Heart right ventricle (tissue), 16 donors: ENCODE measurements at places on chromosomes 12 and 14. TPM values are rescaled to one million over a fixed set of nuclear protein-coding genes. Genes with fewer than 3 reads are reported as not detected.

Gene USP5
- 72.1 TPM for total RNA-seq

Gene GUCY2C
- total RNA-seq: not detected

Gene ASIC1
- 0.66 TPM for total RNA-seq

- no peaks in the 10 kb centered on the region for H3K27me3 ChIP-seq
- no peak overlapping the region for H3K27ac ChIP-seq
- no peak for DNase-seq
These were observed 61.7 kb downstream of the PPP1R12A start for GRCh38 chr12:79873201-79873600.

Gene CAMKK2
- 15.7 TPM for total RNA-seq

Gene CLEC4A
- not detected for total RNA-seq

DNA sequence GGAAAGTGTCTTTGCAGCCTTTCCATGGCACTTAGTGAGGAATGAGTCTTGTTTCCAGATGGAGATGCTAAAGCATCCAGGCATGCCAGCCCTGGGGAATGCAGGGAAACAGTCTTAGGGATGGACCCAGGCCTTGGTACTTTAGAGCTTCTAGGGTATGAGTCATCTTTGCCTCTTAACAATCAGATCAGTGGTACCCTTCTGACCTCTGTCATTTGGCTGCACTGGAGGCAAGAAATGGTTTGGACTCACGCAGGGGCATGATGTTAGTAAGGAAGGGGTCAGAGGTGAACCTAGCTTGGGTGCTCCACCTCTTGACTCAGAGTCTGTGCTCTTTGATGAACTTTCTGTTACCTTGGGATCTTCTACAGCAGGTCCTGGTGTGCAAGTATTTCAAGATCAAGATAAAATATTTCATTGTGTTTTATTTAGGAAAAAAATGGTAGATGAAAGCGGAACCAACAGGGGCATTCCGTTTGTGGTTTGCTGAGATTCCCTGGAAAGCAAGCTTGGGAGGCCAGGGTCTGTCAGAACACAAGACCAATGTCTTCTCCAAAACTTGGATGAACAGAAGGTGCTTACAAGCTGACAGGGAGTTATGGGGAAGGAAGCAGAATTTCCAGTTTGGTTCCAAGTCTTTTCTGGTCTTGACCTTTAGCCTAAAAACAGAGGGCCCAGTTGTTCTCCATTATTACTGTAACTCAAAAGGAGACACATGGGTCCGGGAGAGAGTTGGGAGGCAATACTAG lies 216.2 kb downstream of the ZFP36L1 start:
- H3K36me3 ChIP-seq: no peaks in the 10 kb centered on the region
- no peak for DNase-seq
- H3K27ac ChIP-seq: no peak overlapping the region
- H3K4me1 ChIP-seq: peaks cover 11% of the 10 kb centered on the region
- no peaks in the 10 kb centered on the region for H3K27me3 ChIP-seq

- H3K27me3 ChIP-seq: no peaks in the 10 kb centered on the region
- peaks cover 23% of the 10 kb centered on the region for H3K4me1 ChIP-seq
- H3K4me3 ChIP-seq: no peak overlapping the region
- H3K36me3 ChIP-seq: no peaks in the 10 kb centered on the region
- DNase-seq: no peak
These were observed 1.3 kb upstream of the TSFM start for GRCh38 chr12:57781244-57781643.

- H3K36me3 ChIP-seq: no peaks in the 10 kb centered on the region
- H3K27ac ChIP-seq: no peak overlapping the region
- DNase-seq: no peak
- H3K27me3 ChIP-seq: no peaks in the 10 kb centered on the region
- no peak overlapping the region for H3K4me3 ChIP-seq
These were observed 171.5 kb downstream of the ANO2 start for GRCh38 chr12:5773550-5773949.

DNA sequence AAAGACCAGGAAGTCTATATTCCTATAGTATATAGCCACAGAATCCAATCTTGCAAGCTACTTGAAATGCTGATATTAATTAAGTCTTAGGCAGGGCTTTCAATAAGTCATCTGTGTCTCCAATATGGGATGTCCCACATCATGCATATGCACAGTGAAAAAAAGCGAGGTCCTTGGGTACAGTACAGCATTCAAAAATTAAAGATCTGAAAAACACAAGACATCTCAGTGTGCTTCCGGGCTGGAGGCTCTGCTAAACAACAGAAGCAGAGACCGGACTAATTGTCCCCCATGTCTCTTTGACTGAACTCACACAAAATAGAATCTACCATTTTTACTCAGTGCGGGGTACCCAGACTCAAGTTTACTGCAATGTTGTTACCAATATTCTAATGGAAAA lies 156.0 kb downstream of the DAD1 start:
- peaks cover 39% of the 10 kb centered on the region for H3K4me1 ChIP-seq
- no peak overlapping the region for H3K27ac ChIP-seq
- H3K27me3 ChIP-seq: no peaks in the 10 kb centered on the region
- no peak overlapping the region for H3K4me3 ChIP-seq

Gene C1QL4
- not detected for total RNA-seq
